ENCODE measurements at places on chromosomes 1 and 21.

- no peak for DNase-seq
These were observed 77.5 kb upstream of the PLD5 start for GRCh38 chr1:242602001-242602400.

DNA sequence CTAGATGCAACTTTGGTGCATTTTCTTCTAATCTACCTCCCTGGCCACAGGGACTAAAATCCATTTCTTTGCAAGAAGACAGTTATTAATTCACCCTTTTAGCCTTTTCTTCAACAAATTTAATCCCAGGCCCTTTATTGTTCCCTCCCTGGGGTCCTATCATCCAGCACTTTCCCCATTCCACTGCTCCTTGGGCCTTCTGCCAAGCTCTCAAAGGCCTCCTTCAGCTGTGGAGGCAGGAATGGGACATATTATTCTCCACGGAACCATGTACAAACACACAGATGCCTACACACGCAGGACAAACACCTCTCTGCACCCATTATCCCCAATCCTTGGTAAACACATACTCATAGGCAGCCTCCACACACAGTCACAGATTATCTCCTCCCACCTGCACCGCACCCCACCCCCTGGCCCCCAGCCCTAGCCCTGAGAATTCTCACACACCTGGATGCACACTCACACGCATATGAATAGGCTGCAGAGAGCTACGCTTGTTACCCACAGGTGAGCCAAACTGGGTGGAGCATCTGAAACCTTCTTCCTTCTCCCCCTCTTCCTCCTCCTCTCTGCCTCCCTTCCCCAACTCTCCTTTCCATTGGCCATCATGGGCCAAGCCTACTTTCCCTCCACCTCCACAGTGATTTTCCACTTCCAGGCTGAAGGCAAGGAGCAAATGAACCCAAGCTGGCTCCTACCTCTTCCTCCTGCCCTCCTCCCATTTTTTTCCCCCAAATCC, 11.7 kb downstream of the TAGLN2 start:
- no peak for DNase-seq

GRCh38 chr1:202201266-202201665, 7.7 kb downstream of the LGR6 start:
- no peak for DNase-seq

GRCh38 chr1:43547538-43548072, 16.9 kb downstream of the PTPRF start:
- no peak for DNase-seq

- DNase-seq: no peak
These were observed 95.8 kb downstream of the PLXNA2 start for GRCh38 chr1:208148380-208148779.

GRCh38 chr1:116733476-116734365, 20.5 kb upstream of the CD2 start:
- DNase-seq: no peak

GRCh38 chr1:71071720-71072119, 9.1 kb downstream of the ZRANB2 start:
- DNase-seq: no peak

- DNase-seq: no peak
These were observed 1.2 kb upstream of the IFFO2 start for GRCh38 chr1:18957532-18958300.

- no peak for DNase-seq
These were observed 50.3 kb upstream of the DENND1B start for GRCh38 chr1:197825541-197825940.

GRCh38 chr1:97050506-97050905, 328.9 kb downstream of the PTBP2 start:
- no peak for DNase-seq

Data from central memory CD8-positive, alpha-beta T cell (primary cell).